ENCODE measurements at places on chromosomes 11 and 22.

- no peak for DNase-seq
- no peaks in the 10 kb centered on the region for H3K36me3 ChIP-seq
- no peak overlapping the region for H3K27ac ChIP-seq
- no peak overlapping the region for H3K4me3 ChIP-seq
Observed at GRCh38 chr11:133669371-133670053, 137.2 kb upstream of the OPCML start.

DNA sequence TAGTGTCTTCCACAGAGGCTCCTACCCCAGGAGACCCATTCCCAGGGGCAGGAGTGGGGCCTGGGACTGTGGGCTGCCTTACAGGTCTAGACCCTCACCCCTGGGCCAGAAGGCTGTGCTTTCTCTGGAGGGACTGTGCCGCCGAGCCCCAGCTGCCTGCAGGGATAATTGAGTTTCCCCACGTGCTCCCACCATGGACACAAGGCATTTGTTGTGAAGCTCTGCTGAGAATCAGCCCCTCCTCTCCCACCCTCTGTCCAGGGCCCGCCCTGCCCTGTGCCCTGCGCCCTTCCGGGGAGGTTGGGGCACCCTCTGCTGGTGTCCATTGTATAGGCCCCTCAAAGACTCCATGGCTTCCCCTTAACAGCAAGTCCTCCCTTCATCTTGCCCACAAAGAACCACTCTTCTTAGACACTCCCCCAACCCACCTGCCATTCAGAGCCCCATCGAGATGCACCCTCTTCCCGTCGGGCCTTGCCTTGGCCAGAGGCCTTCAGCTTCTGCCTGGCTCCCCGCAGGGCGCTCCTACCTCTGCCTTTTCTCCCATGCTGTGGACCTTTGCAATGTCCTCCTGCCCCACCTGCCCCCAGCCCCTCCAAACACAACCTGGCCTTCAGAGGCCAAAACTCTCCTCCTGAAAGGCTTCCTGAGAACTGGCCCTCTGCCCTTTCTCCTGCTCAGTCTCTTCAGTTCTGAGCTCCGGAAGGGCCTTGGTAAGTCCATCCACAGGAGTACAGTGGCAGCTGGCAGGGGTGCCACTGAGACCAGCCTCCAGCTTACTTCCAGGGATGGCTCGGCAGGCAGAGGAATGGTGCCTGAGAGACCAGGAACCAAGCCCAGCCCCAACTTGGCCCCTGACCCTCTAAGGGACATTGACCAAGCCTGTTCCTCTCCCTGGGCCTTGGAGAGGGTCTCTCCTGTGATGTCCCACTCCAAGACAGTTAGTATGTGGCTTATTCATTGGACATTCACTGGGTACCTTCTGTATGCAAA, 22.4 kb downstream of the DUSP8 start:
- no peak for DNase-seq
- H3K36me3 ChIP-seq, result no peaks in the 10 kb centered on the region
- H3K4me3 ChIP-seq, result no peak overlapping the region
- H3K27ac ChIP-seq, result no peak overlapping the region
- H3K4me1 ChIP-seq, result peaks cover 26% of the 10 kb centered on the region
- peaks cover 39% of the 10 kb centered on the region for H3K27me3 ChIP-seq

DNA sequence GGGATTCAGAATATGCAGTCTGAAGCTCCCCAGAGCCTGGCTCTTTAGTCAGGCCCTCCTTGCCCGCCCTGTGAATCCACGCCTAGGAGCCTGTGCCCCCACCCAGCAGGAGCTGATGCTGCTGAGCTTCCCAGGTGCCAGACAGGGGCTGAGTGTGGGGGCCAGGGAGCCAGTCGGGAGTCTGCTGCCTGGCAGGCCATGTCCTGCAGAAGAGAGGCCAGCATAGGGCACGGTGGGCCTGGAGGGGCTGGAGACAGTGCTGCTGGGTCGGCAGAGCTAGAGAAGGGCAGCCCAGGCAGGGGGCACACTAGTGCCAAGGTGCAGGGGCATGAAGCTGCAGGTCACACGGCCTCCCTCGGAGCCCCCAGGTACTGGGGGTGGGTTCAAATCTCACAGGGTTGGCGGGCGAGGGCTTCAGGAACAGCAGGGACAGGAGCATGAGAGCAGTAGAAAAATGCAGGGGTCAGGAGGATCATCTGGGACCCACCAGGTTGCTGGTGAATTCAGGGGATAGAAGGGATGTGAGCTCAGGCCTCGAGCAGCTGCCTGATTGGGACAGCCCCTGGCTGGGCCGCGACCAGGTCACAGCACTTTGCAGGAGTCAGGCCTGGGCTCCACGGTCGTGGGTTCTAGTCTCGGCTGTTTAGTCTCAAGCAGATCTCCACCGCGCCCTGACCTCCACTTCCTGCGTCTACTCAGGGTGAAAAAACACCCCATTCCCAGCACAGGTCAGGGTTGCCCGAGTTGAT, 4.1 kb upstream of the SEPTIN5 start:
- DNase-seq, result no peak
- no peak overlapping the region for H3K27ac ChIP-seq

- H3K4me1 ChIP-seq, result no peaks in the 10 kb centered on the region
- H3K36me3 ChIP-seq, result no peaks in the 10 kb centered on the region
- no peak for DNase-seq
- H3K27me3 ChIP-seq, result no peaks in the 10 kb centered on the region
- no peak overlapping the region for H3K4me3 ChIP-seq
Observed at GRCh38 chr11:25535467-25536272, 796.3 kb upstream of the ANO3 start.

- DNase-seq, result no peak
- H3K27me3 ChIP-seq, result no peaks in the 10 kb centered on the region
- H3K4me1 ChIP-seq, result peaks cover 90% of the 10 kb centered on the region
- H3K4me3 ChIP-seq, result peak overlapping the region; percentile 89
- H3K27ac ChIP-seq, result peak overlapping the region; percentile 68
Observed at GRCh38 chr11:128505449-128506065, 81.8 kb downstream of the ETS1 start.

DNA sequence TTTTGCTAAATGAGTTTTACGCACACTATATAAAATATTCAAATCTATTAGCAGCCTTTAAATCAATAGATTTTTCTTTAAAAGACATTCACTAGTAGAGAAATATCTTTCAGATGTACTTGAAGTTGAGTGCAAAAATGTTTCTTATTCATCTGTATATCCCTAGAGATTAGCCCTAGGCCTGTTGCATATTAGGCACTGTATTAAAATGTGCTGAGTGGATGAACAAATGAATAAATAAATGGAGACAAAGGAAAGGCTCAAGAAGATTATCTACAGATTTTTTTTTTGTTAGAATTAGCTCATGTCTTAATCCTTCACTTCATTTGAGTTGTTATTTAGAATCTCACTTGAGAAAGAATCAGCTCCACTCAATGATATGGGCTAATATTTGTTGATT, 12.0 kb upstream of the MMP13 start:
- H3K36me3 ChIP-seq, result no peaks in the 10 kb centered on the region
- H3K27ac ChIP-seq, result no peak overlapping the region
- no peaks in the 10 kb centered on the region for H3K4me1 ChIP-seq
- no peak for DNase-seq

- no peak for DNase-seq
- H3K27me3 ChIP-seq, result no peaks in the 10 kb centered on the region
- H3K4me3 ChIP-seq, result no peak overlapping the region
- H3K4me1 ChIP-seq, result no peaks in the 10 kb centered on the region
- H3K36me3 ChIP-seq, result peaks cover 20% of the 10 kb centered on the region
Observed at GRCh38 chr11:8671651-8672062, 10.8 kb downstream of the TRIM66 start.

- H3K4me3 ChIP-seq, result no peak overlapping the region
- no peak for DNase-seq
- H3K27ac ChIP-seq, result no peak overlapping the region
- peaks cover 2% of the 10 kb centered on the region for H3K27me3 ChIP-seq
- H3K4me1 ChIP-seq, result no peaks in the 10 kb centered on the region
Observed at GRCh38 chr22:45562102-45562501, 59.4 kb downstream of the FBLN1 start.

DNA sequence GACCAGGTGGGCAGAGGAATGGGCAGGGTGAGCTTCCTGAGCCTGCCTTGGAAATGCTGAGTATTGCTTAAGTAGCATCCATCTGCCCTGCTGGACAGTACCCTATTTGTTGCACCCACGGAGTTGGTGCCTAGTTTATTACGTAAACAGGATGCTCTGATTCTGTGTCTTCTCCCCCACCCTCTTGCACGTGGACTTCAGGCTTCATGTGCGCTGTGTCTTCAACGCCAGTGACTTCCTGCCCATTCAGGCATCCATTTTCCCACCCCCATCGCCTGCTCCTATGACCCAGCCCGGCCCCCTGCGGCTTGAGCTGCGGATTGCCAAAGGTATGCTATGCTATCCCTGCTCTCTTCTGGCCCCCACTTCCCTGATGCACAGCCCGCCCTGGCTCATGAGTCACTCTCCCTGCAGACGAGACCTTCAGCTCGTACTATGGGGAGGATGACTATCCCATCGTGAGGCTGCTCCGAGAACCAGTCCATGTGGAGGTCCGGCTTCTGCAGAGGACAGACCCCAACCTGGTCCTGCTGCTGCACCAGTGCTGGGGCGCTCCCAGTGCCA, 5.7 kb downstream of the ZP1 start:
- peaks cover 20% of the 10 kb centered on the region for H3K4me1 ChIP-seq
- H3K27me3 ChIP-seq, result no peaks in the 10 kb centered on the region
- no peak overlapping the region for H3K4me3 ChIP-seq
- peaks cover 4% of the 10 kb centered on the region for H3K36me3 ChIP-seq
- H3K27ac ChIP-seq, result no peak overlapping the region
- no peak for DNase-seq
